Dermis microvascular lymphatic vessel endothelial cell (primary cell): ENCODE measurements at places on chromosomes 11 and 22. TPM values are rescaled to one million over a fixed set of nuclear protein-coding genes. Genes with fewer than 3 reads are reported as not detected.

DNA sequence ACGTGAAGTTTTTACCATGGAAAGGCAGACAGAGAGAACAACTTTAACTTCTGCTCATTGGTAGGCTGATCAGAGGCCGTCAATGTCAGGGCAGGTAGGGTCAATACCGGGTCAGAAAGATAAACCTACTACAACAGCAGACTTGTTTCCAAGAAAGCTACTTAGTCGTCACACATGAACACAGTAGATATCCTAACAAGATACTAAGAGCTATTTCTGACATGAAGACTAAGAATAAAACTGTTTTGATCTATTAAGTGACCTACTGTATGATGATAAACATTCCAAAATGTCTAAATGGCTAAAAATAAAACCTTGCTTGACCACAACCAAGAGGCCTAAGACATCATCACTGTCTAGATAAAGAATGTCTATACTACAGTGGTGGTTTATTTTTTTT lies 231.3 kb downstream of the CADM1 start:
- DNase-seq: no peak

- no peak for DNase-seq
Observed at GRCh38 chr22:26265281-26265680, 96.0 kb downstream of the SEZ6L start.

DNA sequence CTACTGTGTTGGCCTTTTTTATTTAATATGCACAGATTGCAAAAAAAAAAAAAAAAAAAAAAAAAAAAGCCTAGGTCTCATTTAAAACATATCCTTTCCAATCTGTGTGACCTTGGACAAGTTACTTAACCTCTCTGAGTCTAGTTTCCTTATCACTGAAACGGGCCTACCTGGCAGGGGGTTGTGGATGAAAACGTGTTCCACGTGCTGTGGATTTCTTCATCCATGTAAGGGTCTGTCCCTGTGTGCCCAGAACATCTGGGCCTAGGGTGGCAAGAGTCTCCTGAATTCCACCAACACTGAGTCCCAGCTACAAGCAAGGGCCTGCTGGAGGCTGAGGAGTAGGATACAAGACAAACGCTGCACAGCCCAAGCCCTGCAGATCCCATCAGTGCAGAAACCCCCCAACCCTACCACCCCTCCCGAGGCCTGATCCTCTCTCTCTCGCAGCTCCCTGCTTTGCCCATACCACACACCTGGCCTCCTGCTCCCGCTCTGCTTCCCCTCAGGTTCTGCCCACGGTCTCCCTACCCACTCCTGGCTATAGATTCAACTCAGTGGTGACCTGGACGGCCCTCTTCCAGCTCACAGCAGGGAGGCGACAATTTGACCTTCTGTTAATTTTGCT lies 4.7 kb upstream of the GNAZ start:
- DNase-seq: no peak

Gene PLEKHA7
- total RNA-seq: 1.8 and 3.4 TPM in 2 replicates

DNA sequence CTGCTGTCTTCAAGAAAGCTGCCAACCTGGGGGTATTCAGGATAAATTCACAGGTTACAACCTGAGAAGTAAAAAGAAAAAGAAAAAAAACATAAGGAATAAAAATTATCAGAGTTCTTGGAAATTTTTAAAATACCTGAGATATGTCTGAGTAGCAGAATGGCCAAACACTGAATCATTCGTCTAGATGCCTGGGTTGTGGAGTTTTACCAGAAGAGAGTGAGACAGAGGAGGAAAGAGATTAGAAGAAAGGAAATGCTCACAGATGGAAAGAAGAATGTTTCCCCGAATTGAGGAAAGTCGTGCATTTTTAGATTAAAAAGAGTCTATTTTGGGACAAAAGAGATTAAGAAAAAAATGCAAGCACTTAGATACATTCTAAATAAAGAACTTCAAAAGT lies 1026.7 kb downstream of the TBC1D22A start:
- no peak for DNase-seq

- DNase-seq: no peak
Observed at GRCh38 chr11:548700-549603, 11.6 kb downstream of the LMNTD2 start.
